ENCODE measurements at places on chromosomes 5 and 9. TPM values are rescaled to one million over a fixed set of nuclear protein-coding genes. Genes with fewer than 3 reads are reported as not detected.

The PCDHB3 gene
- 5.6 TPM for total RNA-seq

DNA sequence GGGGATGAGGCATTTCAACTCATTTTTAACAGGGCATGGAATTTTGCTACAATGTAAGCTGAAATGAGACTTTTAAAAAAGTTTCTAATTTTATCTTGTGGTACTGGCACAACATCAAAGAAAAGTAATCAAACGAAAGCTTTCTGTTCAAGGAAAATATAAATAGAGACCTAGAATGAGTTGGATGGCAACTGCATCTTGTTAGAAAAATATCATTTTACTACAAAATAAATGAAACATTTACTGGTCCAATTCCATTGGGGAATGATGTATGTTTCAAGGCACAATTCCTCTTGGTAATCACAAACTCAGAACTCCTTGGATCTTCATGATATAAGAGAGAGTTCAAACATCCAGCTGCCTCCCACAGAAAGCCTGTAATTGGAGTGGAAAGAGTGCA, 102.8 kb downstream of the HMHB1 start:
- no peak for DNase-seq

The EPB41L4B gene
- total RNA-seq = 2.0 TPM

The GKAP1 gene
- total RNA-seq = 8.1 TPM

- DNase-seq = no peak
Measured at GRCh38 chr9:18893491-18893890, 139.5 kb downstream of the SAXO1 start.

The OLFML2A gene
- 10.7 TPM for total RNA-seq

DNA sequence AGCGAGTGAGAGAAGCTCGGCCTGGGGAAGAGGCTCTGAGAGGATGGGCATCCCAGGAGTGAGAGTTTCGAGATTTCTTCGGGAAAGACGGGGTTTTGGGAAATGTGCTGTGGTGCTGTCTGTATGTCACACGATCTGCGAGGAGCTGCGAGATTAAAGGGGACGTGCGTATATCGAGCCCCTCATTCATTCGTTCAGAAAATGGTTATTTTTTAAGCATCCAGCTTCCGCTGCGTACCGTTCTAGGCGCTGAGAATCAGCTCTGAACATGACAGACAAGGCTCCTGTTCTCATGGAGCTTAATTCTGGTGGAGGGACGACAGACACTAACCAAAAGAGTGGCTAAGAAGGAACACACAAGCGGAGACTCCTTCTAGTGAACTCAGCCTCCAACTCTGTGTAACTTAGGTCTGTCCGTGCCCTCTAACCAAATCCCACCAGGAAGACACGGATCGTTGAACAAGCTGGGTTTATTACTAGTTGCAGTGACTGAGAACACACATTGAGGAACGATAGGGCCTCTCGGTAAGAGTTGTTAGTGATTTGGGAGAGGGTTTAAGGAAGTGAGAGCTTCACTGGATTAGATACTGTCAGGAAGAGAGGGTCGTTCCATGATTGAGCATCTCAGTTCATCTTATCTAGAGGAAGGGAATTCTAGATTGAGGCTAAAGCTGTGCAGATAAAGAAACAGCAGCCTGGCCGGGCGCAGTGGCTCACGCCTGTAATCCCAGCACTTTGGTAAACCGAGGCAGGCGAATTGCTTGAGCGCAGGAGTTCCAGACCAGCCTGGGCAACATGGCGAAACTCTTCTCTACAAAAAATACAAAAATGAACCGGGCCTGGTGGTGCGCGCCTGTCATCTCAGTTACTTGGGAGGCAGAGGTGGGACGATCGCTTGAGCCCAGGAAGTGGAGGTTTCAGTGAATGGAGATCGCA, 1.0 kb upstream of the FBXW11 start:
- DNase-seq = peak; percentile 22

DNA sequence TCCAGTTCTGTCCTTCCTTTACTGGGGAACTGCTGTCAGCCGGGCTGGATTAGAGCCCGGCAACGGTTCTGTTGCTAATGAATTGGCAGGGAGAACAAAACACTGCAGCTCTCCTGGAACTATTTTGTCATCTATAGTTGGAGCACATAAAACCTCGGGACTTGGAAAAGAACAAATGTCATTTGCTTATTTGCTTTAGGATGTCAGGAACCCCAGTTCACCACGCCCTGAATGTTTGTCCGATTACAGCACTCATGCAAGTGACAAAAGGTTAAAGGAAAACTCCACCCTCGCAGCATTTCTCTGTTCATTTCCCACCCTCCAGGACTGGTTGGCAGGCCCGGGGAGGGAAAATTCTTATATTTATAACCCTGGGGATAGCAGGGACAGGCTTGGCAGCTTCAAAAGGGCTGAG, 66.4 kb upstream of the PLPP1 start:
- DNase-seq = peak; percentile 79

DNA sequence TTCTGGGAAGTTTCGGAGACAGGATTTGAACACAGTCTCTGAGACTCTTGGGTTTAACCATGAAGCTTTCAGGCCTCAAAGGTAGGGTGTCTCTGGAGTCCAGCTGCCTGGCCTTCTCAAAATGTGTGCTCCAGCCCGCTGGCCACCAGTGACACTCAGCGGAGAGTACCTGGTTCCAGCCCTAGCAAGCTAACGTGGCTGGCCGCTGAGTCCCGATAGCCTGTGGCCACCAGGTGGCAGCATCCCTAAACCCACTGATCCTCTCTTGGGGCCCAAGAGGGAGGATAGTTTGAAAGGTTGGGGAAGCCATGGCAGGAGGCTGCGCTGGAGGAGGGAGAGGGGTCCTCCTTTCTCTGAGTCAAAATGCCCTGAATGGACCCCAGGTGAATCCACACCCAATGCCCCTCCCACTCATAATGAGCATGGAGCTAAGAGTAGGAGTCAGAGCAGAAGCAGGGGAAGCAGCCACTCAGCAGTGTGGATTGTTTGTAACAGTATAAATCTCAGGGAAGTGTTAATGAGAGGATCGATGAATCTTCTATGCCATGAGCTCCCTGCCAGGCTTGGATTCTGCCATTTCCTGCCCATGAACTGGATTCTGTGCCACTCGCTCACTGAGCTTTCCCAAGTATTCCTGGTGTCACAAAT, 5.4 kb upstream of the TIFAB start:
- peak; percentile 74 for DNase-seq

- peak; percentile 98 for DNase-seq
Measured at GRCh38 chr5:131796793-131797693, at the start of gene FNIP1. Gene FNIP1 (minus strand): TSS chr5:131797017. CDS start chr5:131796921, 96 bp downstream.

DNA sequence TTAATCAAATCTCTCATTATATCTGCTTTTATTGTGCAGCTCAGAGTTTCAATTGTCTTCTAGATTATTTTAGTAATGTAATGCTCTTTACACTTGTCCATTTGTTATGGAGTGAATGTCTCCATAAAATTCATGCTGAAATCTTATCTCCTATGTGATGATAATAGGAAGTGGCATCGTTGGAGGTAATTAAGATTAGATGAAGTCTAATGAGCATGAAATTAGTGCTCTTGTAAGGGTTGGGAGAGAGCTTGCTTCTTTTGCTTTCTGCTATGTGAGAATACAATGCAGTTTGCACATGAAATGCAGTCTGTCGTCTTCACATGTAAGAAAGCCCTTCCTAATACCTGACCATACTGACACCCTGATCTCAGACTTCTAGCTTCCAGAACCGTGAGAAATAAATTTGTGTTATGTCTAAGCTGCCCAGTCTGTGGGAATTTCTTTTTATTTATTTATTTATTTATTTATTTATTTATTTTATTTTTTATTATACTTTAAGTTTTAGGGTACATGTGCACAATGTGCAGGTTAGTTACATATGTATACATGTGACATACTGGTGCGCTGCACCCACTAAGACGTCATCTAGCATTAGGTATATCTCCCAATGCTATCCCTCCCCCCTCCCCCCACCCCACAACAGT, 1399.2 kb upstream of the CDH6 start:
- DNase-seq = peak; percentile 3

The ROR2 gene
- 36.7 TPM for total RNA-seq

GRCh38 chr5:19751326-19751725, 236.7 kb downstream of the CDH18 start:
- DNase-seq = no peak

GRCh38 chr9:76438841-76439588, 20.0 kb upstream of the GCNT1 start:
- no peak for DNase-seq

DNA sequence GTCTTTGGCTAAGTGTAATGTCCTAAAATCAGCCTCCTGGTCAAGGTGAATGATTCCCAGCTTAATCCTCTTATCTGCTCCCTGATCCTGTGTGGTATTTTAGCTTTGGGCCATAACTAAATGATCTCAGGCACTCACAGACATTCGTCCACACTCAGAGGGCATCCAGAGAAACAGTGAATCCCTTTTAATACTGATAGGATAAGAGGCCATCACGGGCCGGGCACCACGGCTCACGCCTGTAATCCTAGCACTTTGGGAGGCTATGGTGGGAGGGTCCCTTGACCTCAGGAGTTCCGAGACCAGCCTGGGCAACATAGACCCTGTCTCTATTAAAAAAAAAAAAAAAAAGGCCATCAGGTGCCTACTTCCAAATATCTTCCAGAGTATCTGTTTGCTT, 6.3 kb downstream of the PDCL start:
- DNase-seq = no peak

The MLANA gene
- not detected for total RNA-seq

- DNase-seq = peak; percentile 11
Measured at GRCh38 chr5:153159616-153160015, 330.9 kb upstream of the GRIA1 start.

- no peak for DNase-seq
Measured at GRCh38 chr9:18495065-18495464, 21.1 kb downstream of the ADAMTSL1 start.

The NUTM2F gene
- not detected for total RNA-seq

DNA sequence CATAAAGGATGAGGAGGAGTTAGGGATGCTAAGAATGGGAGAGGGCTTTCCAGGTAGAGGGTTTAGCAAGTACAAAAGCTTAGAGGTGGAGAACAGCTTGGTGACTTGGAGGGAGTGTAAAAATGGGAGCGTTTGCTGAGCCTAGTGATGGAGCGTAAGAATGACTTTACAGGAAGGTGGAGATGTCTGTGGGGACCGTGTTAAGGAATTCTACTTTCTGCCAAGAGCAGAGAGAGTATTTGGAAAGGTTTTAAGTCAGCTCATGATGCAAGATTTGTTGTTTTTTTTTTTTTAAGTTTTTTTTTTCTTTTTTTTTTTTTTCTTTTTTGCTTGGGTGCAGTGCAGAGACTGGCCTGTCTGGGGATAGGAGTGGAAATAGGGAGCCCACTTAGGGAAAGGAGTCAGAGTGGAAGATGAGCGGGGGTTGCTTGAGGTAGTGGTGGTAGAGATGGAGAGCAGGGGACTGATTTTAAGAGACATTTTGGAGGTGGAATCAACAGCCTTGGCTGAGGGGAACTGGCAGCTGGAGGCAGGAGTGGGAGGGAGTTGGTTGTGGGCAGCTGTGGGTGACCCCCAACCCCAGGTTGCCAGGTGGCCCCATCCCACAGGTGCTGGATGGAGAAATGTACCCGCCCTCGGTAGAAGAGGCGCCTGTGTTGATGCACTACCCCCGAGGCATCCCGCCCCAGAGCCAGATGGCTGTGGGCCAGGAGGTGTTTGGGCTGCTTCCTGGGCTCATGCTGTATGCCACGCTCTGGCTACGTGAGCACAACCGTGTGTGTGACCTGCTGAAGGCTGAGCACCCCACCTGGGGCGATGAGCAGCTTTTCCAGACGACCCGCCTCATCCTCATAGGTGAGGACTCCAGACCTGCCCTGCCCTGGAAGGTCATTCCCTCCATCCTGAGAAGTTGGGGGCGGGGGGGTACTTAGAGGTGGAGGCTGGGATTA, 12.4 kb downstream of the PTGS1 start:
- DNase-seq = peak; percentile 87

The OBP2B gene
- not detected for total RNA-seq

The ZNF366 gene
- total RNA-seq = not detected

The FBP2 gene
- total RNA-seq = not detected

DNA sequence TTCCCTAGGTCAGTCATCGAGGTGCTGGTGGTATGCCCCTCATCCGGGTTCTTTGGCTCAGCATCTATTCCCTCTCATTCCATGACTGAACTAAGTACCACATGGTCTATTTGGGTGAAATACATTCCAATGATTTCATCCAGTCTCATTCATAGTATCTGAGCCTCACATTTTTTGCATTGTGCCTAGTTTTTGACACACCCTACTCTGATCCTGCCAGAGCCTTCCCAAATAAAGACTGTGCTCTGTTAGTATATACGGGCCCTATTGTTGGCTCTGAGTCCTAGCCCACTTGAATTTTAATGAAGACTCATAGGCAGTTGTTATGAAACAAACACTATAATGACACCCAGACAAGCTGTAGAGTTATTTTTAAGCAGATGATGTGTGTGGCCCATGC, 740.7 kb downstream of the CETN3 start:
- no peak for DNase-seq

The RIGI gene
- 3.1 TPM for total RNA-seq

- no peak for DNase-seq
Measured at GRCh38 chr5:151509231-151509630, 61.8 kb downstream of the SLC36A1 start.

DNA sequence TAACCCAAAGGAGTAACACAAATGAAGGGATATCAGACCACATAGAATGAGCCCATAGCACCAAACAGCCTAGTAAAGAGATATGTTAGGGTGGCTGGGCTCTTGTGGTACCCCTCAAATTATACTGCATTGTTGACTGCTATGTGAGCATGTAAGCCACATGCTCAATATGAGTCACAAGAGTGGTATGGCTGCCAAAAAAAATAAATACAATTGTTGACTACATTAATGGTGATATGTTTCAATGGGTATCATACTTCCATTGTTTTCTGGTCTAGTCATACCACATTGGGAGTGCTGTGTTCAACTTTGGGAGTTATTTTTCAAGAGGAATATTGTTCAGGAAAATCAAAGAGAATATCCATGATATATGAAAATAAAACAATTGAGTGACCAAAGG, 162.4 kb upstream of the PIK3R1 start:
- peak; percentile 20 for DNase-seq

- DNase-seq = no peak
Measured at GRCh38 chr9:93267091-93267541, 83.2 kb downstream of the WNK2 start.

The DDX4 gene
- not detected for total RNA-seq

The CRB2 gene
- 91.7 TPM for total RNA-seq
